ENCODE measurements at places on chromosomes 3 and 15.

- no peak for DNase-seq
These were observed 12.2 kb upstream of the NMD3 start for GRCh38 chr3:161208931-161209330.

DNA sequence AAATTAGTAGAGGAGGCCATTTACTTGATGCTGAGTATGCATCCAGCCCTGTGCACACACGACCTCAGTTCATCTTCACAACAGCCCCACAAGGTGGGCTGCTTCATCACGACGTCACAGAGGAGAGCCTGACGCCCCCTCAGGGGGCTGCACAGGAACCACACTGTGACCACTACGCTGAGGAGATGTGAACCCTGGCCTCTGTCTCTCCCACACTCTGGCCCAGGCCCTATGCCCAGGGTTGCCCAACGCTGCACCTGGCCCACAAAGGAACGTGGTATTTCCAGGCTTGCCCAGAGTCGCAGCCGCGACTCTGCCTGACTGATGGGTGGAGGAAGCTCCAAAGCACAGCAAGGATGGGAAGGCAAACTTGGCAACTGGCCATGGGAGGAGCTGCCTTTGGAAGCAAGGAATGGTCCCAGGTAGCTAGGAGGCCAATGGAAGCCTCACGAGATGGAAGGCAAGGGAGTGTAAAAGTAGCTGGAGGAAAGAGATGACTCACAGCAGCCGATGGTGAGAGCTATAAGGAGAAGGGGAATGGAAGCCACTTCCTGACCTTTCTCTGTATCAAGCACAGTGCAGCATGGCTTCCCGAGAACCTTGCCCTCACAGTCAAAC lies 226.0 kb downstream of the KLF13 start:
- no peak for DNase-seq

DNA sequence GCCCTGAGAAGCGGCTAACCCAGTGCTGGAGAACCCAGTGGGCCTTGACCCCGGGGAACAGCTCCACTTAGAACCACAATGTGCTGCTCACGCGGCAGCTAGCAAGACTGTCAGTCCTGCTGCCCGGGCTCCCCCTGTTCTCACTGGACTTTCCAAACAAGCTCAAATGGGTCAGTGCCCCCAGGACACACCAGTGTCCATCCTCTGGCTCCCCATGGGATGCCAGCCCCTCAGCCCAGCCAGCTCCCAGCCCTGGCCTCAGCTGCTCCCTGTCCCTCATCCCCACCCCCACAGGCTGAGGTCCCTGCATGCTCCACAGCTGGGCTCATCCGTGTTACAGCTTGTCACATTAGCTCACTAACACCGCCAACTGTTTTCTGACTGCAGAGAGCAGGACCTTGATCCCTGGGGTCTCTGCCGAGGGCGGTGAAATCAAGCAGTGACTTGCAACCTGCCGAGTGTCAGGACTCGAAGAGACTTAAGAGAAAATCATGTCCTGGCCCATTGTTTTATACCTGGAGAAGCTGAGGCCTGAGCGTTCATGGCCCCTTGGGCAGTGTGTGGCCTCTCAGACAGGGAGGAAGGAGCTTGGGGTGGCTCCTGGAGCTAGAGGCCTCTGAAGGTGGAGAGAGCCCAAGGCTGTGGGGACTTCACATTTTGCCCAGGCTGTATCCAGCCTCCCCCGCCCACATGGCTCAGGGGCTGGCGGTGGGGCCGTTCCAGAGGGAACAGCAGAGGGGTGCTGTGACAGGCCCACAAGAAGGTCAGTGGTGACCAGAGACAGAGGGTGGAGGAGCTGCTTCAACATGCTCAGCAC lies 157.5 kb downstream of the MEGF11 start:
- DNase-seq = no peak

GRCh38 chr3:152047465-152047864 lies 174.0 kb downstream of the SUCNR1 start:
- DNase-seq = no peak

- no peak for DNase-seq
These were observed 10.3 kb downstream of the STARD5 start for GRCh38 chr15:81313686-81314085.

DNA sequence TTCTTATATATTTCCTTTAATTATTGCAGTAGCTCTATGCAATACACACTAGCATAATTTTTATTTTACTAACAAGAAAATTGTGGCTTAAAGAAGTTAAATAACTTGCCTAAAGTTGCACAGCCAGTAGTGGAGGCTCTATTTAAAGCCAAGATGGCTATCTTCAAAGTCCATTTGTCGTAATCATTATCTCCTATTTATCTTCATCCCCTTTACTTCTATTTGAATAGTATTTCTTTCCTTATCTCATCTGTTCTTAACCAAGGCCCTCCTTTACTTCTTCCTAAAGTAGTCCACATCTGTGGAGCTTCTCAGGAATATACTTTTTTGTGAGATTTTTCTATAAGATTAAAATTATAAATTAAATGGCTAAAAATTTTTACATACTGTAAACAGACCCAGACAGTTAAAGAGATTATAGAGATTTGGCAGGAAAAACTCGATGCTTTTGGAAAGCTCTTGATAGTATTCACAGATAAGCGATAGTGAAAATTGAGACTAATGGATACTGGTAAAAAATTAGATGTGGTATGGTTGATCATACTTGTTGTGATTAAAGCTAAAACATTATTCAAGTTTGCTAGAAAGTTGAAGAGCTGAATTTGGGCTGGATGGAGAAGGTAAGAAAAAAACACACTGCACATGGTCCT lies 129.2 kb downstream of the ZNF609 start:
- DNase-seq = no peak

GRCh38 chr3:189282741-189283140 lies 111.0 kb downstream of the TPRG1 start:
- no peak for DNase-seq

DNA sequence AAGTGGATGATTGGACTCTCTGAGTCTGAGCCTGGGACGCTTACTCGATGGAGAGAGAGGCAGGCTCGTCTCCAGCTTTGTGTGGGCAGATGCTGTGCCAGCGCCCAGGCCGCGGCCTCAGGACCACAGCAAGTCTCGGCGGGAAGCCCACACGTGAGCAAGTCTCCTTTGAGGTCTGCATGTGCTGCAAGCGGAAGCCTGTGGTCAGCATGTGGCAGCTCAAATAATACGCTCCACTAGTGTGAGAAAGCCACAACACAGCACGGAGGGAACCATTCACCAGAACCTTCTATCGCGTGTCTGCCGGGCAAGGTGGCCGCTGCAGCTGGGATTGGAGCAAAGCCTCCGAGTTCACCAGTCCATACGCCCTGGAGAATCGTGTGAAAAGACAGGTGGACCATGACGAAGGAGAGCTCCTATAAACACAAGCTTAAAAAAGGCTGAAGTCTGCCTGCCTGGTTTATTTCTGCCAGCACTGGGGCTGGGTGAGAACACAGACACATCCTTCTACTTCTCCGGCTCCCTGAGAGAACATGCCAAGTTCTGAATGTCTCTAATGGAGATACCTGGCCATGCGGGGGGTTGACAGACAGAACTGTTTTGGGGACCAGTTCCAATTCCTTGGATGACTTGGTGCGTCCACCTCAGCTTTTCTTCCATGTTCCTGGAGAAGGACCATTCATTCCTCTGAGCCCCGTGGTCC lies 82.0 kb upstream of the LRIG1 start:
- DNase-seq = no peak

DNA sequence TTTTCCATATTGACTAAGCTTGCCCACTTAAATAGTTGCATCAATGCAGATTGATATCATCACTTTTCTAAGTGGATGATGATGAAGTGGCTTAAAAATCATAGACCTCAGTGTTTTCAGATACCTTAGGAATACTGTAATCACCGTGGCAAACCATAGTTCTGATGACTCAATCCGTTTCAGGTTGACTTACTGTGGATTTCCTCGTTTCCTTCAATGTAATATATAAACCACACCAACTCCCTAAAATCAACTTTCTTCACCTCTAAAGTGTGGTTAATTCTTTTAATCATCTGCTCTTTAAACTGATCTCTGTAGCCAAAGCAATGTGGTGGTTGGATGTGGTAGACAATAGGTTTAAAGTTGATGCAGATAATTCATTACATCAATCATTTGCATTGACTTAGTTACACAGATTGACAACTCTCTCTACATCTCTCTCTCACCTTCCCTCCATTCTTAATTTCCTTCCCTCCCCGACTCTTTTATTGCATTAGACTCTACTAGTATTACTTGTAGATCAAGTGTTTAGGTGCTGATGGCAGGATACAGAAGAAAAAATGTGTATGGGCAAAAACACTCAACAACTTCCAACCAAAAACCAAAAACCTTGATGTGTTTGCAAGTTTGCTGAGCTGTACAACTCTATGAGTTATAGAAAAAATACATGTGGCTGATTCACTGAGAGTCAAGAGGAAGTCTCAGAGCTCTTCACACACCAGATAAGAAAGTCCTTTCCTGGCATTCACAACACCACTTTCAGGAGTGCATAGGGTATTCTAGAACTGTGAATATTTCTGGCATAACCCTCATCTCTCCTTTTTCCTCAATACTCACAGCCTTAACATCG lies 243.5 kb downstream of the NFKBIZ start:
- DNase-seq = no peak

DNA sequence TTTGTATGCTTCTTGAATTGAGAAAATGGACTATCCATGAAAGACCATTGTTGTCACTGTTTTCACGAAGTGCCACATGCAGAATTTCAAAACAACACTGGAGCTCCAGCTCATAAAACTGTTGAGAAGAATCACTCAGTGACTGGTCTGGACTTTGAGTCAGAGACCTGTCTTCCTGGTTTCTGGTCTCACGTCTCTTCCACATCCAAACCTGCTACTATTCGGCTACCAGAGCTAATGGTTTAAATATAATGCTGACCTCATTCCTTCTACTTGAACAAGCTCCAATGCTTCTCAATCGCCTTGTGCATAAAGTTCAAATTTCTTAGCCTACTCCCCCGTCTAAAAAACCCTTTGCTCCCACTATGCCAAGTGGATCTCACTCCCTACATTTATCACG lies 227.9 kb upstream of the NR2F2 start:
- DNase-seq = no peak

DNA sequence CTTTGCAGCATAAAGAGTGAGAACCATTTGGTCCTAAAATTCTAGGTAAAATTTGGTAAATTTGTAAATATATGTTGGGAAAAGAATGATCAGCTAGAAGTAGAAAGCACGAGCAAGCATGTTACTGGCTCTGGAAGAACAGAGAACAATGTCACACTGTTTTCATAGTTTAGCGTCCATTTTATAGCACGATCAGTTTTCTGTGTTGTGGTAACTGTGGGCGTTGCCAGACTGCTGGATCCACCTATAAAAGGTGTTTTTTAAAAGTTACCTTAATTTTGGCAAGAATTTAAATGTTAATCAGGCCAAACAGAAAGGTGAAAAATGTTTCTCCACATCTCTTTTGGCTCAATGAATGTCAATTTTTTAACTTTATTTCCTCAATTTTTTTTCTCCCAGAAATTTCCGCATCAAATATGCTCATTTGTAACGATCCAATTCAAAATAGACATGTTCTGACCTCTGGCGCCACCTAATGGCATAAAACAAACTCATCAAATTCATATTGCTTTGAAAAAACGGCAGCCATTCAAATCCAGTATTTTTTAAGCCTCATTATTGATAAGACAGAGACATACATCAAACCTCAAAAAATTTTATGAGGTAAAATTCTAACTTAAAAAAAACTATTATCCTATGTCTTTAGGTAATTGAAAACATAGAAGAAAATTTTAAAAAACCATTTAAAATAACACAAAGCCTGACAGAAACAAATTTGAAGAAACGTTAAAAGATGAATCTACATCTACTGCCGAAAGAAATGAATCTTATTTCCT lies 5.5 kb upstream of the GP5 start:
- DNase-seq = peak; percentile 80

- DNase-seq = no peak
These were observed 6.0 kb upstream of the GATA2 start for GRCh38 chr3:128498901-128499530.

- DNase-seq = no peak
These were observed 12.2 kb upstream of the PIK3R4 start for GRCh38 chr3:130758624-130759369.

DNA sequence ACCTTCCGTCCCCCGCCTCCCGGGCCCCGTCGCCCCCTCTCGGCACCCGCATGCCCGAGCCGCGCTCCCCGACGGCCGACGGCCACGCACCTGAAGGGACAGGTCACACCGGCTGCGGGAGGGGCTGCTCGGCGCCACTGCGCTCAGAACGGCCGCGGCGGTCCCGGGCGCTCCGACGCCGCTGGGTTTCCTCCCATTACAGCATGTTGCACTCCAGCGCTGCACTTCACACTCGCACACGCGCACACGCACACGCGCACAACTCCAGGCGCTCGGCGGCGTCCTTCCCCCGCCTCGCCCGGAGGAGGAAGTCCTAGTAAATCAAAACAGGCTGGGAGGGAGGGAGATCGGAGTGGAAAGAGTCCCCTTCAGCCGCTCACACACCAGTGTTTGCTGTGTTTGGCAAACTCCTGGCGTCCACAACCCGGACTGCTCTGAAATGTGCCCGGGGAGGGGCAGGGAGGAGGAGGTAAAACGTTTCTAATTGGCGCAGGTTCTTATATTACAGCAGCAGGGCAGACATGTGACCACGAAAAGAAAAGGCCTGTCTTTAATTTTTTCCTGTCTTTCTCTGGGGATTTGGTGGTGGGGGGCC lies 76.7 kb upstream of the VGLL4 start:
- DNase-seq = peak; percentile 23

GRCh38 chr3:192408647-192409200 lies 318.6 kb downstream of the FGF12 start:
- DNase-seq = no peak

DNA sequence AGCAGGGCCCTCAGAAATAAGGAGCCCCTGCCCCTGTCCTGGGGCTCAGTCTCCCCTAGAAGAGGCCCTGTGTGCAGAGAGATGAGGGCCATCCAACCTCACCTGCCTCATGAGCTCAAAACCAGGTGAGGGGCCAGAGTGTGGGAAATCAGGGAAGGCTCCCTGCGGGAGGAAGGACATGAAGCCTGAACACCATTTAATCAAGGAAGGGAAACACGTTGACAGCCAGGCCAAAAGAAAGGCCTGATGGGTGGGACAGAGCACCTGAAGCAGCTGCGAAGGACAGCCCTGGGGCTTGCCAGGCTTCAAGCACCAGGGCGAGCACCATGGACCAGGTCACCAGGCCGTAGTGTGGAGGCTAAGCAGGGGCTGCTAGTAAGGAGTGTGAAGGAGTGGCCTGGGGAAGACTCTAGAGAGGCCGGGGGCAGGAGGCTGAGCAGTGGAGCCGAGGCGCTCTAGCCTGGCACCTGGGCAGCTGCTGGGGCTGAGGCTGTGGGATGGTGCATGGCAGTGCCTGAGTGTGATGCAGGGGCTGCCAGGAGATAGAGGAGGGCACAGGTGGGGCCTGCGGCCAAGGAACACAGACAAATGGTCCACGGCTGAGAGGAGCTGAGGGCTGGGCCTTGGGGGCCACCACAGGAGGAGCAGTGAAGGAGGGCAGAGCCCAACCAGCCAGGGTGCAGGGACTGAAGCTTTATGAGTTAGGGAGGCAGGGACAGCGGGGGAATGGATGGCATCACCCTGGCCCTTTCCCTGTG lies 16.1 kb downstream of the ACAA1 start:
- no peak for DNase-seq

- DNase-seq = no peak
These were observed 92.6 kb upstream of the STRIT1 start for GRCh38 chr3:155385896-155386625.

- no peak for DNase-seq
These were observed 221.6 kb downstream of the FGF12 start for GRCh38 chr3:192505731-192506130.

GRCh38 chr3:171250444-171250843 lies 209.8 kb downstream of the TNIK start:
- DNase-seq = no peak

GRCh38 chr15:80587816-80588456 lies 107.2 kb upstream of the ABHD17C start:
- DNase-seq = no peak
